Common myeloid progenitor, CD34-positive (primary cell): ENCODE measurements at places on chromosomes 2 and 18.

GRCh38 chr18:60082790-60083189, 183.0 kb downstream of the PMAIP1 start:
- no peak for DNase-seq

- DNase-seq: peak; percentile 40
These were observed 1.3 kb downstream of the SLC20A1 start for GRCh38 chr2:112646791-112647689.

DNA sequence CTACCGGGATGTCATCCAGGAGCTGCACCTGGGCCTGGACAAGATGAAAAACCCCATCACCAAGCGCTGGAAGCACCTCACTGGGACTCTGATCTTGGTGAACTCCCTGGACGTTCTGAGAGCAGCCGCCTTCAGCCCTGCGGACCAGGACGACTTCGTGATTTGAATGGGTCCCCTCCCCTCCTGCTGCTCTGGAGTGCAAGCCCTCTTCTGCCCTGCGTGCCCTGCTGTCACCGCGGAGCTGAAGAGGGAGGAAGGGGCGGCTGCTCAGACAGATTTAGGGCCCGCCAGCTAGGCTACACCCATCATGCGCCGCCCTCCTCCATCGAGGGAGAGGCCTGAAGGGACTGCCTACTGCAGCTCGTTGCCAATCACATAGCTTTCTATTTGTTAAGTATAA, 101.8 kb downstream of the SH3BP4 start:
- no peak for DNase-seq

GRCh38 chr2:96218508-96219131, 10.0 kb upstream of the STARD7 start:
- no peak for DNase-seq

DNA sequence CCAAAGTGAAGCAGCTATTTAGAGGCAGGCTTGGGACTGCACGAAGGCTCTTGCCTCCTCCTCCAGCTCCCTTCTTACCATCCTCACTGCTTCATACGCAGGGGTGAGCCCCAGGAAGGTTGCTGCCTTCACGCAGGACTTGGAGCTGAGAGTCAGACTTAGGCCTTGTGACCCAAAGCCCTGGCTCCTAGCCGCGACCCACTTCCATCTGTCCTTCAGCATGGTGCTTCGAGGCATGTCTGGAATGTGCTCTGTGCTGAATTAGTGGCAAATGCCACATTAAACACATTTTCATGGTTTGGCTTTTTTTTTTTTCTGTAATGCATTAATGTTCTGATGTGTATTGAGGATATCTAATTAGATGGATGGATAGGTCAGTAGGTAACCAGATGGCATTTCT, 37.5 kb downstream of the ITGB1BP1 start:
- DNase-seq: no peak
